NCI-H1930 (cell line): ENCODE measurements at places on chromosomes 4 and X.

DNA sequence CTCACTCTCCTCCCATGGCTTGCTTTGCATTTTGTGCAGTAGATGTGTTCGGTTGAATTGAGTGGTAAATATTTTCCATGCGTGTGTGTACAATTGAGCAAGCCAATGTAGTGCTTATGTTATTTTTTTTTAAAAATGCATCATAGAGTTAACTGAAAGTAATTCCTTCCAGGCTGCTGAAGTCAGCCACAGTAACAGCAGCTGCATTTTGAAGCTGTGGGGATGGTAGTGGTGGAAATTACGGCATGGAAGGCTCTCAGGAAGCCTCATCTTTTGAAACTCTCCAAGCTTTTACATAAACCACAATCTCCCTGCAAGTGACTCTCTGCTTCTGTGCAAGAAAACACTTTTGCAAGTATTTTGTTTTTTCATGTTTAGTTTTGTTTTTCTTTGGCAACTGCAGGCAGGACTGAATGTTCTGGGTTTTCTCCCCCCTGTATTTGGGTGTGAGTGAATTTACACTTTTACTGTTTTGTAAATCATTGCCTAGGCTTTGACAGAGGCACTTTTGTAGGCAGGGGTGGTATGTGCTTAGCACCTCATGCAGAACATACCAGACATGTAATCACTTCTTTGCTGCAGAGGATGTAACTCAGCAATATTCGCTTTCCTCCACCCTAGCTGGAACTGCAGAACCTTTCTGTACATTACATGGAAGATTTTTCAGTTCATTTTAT, 56.2 kb downstream of the LRRC66 start:
- DNase-seq: no peak

DNA sequence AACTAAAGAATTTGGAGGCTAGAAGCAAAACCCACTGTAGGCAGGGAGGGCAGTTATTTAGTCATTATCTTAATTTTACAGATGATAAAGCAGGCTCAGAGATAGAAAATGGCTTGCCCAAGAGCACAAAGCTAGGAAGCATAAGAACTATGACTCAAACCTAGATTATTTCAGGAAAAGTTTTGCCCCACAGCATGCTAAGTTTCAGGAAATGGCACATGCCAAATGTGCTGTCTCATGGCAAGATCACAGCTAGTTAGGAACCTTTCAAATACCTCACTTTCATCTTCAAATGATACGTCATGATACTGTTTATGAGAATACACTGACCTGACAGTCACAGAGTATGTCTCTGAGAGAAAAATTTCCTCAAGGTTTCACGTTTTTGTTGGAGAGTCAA, 78.5 kb upstream of the SPANXC start:
- DNase-seq: no peak

- no peak for DNase-seq
Measured at GRCh38 chr4:97645071-97645821, 498.0 kb downstream of the STPG2 start.

DNA sequence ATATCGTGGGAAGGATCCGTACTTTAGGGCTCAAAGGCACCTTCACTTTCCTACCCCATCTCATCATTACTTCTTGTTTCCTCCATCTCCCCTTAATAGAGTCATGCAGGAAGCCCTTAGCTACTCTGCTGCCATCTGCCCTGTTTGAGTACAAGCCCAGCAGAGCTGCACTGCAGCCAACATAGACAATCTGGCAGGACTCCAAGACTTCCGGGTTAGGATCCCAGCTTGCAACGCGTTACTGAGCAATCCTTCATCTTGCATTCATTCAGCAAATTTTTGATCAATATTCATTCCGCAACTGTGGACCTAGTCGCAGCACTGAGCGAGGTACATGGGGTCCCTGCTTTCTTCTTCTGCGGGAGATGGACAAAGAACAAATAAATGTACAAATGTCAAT, 344.9 kb downstream of the BCOR start:
- DNase-seq: no peak

- DNase-seq: no peak
Measured at GRCh38 chrX:135625995-135626394, 87.4 kb upstream of the CT45A1 start.

DNA sequence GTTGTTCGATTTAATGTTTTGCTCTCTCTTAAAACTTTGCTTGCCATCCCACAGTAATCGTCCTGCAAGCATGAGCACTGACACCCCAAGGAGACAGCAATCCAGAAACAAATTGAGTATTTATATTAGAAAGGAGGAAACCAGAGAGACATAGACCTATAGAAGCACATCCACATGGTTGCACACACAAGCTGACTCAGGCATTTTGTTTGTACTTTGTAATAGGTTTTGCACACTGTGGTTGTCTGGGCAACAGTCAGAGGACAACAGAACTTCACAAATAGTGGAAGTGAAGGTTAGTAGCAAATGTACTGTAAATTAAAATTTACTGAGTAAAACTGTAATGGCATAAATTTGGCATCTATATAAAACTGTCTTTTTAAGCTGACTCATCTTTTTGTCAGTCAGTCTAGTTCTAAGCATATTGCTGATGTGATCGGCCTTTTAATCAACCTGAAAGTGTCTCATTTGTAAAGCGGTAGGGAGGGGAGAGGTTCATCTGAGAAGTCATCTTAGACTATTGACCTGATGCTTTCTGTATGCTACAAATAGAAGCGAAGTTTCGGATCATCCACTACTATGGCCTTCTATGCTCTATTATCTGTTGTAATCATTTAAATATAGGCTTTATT, 1624.7 kb downstream of the ARAP2 start:
- no peak for DNase-seq

GRCh38 chr4:185800266-185800945, 11.6 kb downstream of the SORBS2 start:
- no peak for DNase-seq

DNA sequence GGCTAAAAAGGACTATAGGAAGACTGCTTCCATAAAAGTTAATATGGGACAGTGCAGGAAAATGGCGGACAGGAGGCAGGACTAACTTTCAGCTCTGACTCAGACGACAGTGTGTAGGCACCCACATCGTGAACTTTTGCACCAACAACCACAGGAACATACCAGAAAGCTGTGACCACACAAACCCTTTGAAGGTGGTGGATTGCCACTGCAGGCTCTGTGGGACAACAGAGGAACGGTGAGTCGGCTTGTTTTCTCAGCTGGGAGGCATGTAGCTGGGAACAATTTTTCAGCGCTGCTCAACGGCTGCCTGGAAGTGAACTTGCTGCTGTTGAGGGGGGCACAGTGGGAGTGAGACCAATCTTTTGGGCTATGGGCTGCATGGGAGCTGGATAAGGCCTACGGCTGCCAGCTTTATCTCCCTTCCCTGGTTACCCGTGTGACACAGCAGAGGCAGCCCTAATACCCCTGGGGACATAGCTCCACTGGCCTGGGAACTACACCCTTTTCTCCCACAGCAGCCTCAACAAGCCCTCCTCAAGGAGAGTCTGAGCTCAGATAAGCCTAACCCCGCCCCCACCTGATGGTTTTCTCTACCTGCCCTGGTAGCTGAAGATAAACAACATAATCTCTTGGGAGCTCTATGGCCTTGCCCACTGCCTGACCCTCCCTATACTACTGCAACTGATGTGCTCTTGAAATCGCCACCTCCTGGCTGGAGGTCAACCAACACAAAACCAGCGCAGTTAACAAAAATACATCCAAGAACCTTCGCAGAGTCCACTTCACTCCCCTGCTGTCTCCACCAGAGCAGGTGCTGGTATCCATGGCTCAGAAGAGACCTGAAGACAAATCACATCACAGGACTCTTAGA, 1537.0 kb downstream of the C4orf33 start:
- DNase-seq: no peak

GRCh38 chr4:113411496-113411938, 350.0 kb downstream of the CAMK2D start:
- DNase-seq: no peak

- no peak for DNase-seq
Measured at GRCh38 chrX:7164174-7164573, 16.2 kb upstream of the PUDP start.

GRCh38 chrX:1524874-1525582, 12.0 kb downstream of the P2RY8 start:
- DNase-seq: no peak

GRCh38 chrX:9489234-9489633, 24.4 kb downstream of the TBL1X start:
- DNase-seq: no peak

GRCh38 chr4:17504081-17504480, 7.8 kb downstream of the QDPR start:
- DNase-seq: no peak

- no peak for DNase-seq
Measured at GRCh38 chrX:132086672-132087071, 41.1 kb downstream of the FRMD7 start.

DNA sequence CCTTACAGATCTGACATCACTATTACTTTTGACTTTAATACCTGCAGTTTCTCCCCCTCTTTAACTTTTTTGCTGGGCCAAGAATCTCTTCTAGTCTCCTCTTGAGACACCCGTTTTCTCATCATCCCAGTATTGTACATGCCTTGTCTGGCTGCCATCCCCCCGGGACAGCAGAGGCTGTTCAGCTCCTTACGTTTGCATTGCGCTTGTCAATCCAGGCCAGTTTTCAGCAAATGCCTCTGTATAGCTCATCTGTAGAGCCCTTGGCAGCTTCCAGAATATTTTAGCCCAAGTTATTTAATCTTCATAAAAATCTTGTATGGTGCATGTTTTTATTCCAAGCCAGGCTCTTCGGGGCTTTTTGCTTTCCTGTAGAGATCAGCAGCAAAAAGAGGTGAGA, 22.3 kb upstream of the HOPX start:
- DNase-seq: no peak

DNA sequence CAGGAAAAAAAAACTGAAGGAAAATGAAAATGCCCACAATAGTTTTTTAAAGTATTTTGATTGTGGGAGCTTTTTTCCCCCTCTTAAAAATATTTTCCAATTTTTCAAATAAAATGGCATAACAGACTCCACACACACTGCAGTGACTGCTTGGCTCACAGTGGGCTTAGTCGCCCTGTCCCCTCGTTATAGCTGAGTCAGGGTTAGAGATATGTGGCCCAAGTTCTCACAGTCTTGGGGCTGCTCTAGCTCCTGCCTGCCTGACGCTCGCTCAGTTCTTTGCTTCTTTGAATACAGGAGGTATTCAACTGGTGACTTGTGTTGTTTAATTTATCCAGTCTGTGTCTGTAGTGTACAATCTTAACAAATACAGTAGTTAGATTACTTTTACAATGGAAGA, 47.7 kb downstream of the BEND2 start:
- DNase-seq: no peak

DNA sequence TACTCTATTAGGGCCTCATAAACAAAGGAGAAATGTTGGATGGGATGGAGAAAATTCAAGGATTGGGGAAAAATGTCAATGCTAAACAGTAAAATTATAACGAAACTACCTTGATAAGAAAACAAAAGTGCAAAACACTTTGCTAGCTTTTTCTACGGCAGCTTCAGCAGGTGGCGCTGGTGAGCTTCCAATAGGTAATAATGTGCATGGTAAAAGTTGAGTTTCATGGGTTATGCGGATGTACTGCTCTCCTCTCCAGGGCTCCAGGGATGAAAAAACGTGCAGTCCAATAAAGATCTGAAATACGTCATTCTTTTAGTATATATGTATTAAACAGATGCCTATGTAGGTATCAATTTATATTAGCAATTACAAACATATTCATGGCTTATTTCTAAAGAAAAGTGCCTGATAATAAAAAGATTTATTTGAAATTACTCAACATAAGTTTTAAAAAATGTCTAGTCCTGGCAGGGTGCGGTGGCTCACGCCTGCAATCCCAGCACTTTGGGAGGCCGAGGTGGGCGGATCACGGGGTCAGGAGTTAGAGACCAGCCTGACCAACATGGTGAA, 239.6 kb downstream of the GRXCR1 start:
- DNase-seq: no peak

- DNase-seq: peak; percentile 34
Measured at GRCh38 chrX:103356130-103356798, at the start of gene TCEAL9. Gene TCEAL9, plus strand, starts transcription at chrX:103356506. Its CDS starts 1,179 bp downstream, at chrX:103357685.

DNA sequence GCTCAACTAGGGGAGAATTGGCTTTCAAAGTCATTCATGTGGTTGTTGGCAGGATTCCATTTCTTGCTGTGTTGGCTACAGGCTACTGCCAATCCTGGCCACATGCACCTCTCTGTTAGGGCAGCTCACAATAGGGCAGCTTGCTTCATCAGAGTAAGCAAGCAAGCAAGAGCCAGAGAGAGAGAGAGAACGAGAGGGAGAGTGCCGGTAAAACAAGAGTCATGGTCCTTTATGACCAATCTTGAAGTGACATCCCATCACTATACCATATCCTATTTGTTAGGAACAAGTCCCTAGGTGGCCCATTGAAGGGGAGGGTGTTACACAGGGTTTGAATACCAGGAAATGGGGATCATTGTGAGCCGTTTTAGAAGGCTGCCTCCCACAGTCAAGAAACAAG, 33.0 kb upstream of the TLR2 start:
- no peak for DNase-seq
